ENCODE measurements at places on chromosomes 5 and 9.

DNA sequence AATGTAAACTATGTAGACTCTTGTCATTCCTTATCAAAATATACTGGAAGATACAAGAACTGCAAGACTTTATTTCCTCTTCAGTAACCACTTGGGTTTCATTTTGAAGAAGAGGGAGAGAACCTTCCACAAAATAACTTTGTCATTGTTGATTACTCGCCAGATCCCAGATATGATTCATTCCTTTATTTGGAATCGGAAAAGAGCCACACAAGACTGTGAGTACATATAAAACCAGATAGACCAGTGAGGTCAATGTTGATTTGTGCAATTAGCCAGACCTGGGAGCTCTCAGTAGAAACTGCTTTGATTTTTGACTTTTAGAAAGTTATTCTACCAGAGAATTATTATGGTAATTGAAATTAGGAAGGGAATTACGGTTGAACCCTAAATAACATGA lies 146.1 kb downstream of the TMEM167A start:
- DNase-seq = no peak
- H3K4me1 ChIP-seq = no peaks in the 10 kb centered on the region
- no peak overlapping the region for H3K4me3 ChIP-seq
- no peak overlapping the region for H3K27ac ChIP-seq
- no peaks in the 10 kb centered on the region for H3K36me3 ChIP-seq

DNA sequence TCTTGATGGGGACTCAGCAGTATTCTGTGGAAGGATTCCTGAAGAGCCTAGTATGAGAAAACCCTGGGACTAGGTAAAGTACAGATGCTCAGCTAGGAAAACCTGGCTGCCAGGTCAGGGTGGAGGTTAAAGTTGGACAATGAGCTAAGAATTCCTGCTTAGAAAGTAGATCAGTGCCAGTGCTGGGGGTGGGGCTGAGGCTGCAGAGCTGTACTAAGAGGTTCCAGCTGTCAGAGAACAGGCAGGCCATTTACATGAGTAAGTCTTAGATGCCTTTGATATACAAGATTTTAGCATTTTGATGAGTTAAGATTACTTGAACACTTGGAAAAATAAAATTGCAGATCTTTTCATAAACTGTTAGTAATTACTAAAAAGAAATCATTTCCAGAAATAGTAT lies 332.3 kb upstream of the NUDT12 start:
- DNase-seq = no peak
- no peak overlapping the region for H3K27ac ChIP-seq
- H3K4me3 ChIP-seq = no peak overlapping the region
- no peaks in the 10 kb centered on the region for H3K36me3 ChIP-seq
- no peaks in the 10 kb centered on the region for H3K27me3 ChIP-seq

GRCh38 chr9:128863647-128864046 lies 18.1 kb downstream of the KYAT1 start:
- H3K27ac ChIP-seq = no peak overlapping the region
- H3K4me3 ChIP-seq = no peak overlapping the region
- peaks cover 12% of the 10 kb centered on the region for H3K4me1 ChIP-seq

DNA sequence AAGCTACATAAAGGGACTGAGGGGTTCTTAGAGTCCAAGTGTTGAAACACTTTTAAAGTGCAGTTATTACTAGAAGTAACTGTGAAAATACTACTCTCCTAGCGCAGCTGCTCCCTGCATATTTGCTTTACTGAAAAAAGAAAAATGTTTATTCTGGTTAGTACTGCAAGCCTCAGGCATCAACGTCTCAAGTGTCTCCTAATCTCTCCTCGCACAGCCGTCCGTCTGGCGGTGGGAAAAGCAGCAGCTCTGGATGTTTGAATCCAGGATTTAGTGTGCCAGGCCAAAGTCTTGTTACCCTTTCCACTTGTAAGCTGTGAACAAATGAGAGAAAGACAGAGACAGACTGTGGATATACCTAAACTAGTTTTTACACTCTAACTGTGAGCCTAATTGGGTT lies 31.1 kb downstream of the RORB start:
- H3K4me3 ChIP-seq = no peak overlapping the region
- H3K27ac ChIP-seq = no peak overlapping the region
- peaks cover 4% of the 10 kb centered on the region for H3K27me3 ChIP-seq
- H3K4me1 ChIP-seq = no peaks in the 10 kb centered on the region

- no peak overlapping the region for H3K4me3 ChIP-seq
- no peaks in the 10 kb centered on the region for H3K4me1 ChIP-seq
- H3K36me3 ChIP-seq = no peaks in the 10 kb centered on the region
- H3K27ac ChIP-seq = no peak overlapping the region
- no peaks in the 10 kb centered on the region for H3K27me3 ChIP-seq
Observed at GRCh38 chr5:72920690-72921502, 34.9 kb upstream of the FCHO2 start.

DNA sequence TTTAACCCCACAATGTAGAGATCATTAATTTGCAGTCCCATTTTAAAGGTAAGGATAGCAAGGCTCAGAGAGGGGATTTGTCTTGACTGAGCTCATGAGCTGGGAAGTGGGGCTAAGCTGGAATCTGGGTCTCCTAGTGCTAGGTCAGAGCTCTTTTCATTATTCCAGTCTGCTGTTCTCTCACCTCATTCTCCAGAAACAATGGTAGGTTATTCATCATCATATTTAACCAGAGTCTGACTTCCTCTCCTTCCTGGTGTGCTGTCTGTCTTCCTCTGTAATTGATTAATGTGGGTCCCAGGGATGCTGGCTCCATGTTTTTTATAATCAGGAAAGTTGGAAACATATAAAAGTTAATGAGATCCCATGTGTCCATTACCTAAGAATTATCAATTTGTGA lies 20.6 kb downstream of the C9orf43 start:
- no peak overlapping the region for H3K4me3 ChIP-seq
- no peaks in the 10 kb centered on the region for H3K36me3 ChIP-seq
- H3K27me3 ChIP-seq = no peaks in the 10 kb centered on the region
- DNase-seq = no peak
- no peak overlapping the region for H3K27ac ChIP-seq
- H3K4me1 ChIP-seq = no peaks in the 10 kb centered on the region

GRCh38 chr5:177008716-177009115 lies 2.1 kb upstream of the UIMC1 start:
- peaks cover 15% of the 10 kb centered on the region for H3K36me3 ChIP-seq
- H3K27me3 ChIP-seq = no peaks in the 10 kb centered on the region
- no peak overlapping the region for H3K4me3 ChIP-seq
- H3K27ac ChIP-seq = no peak overlapping the region

GRCh38 chr5:153865016-153865415 lies 173.7 kb downstream of the FAM114A2 start:
- no peaks in the 10 kb centered on the region for H3K4me1 ChIP-seq
- no peak overlapping the region for H3K27ac ChIP-seq
- no peaks in the 10 kb centered on the region for H3K27me3 ChIP-seq
- no peak overlapping the region for H3K4me3 ChIP-seq
- H3K36me3 ChIP-seq = no peaks in the 10 kb centered on the region

GRCh38 chr5:73387601-73388305 lies 60.8 kb downstream of the FOXD1 start:
- no peaks in the 10 kb centered on the region for H3K36me3 ChIP-seq
- no peaks in the 10 kb centered on the region for H3K4me1 ChIP-seq

- no peak overlapping the region for H3K4me3 ChIP-seq
- no peaks in the 10 kb centered on the region for H3K36me3 ChIP-seq
- H3K27me3 ChIP-seq = no peaks in the 10 kb centered on the region
- no peak for DNase-seq
- no peak overlapping the region for H3K27ac ChIP-seq
- H3K4me1 ChIP-seq = no peaks in the 10 kb centered on the region
Observed at GRCh38 chr5:113474100-113474728, 14.0 kb downstream of the MCC start.

- no peaks in the 10 kb centered on the region for H3K36me3 ChIP-seq
- DNase-seq = no peak
- no peak overlapping the region for H3K4me3 ChIP-seq
Observed at GRCh38 chr5:1127959-1128785, 16.3 kb upstream of the SLC12A7 start.

GRCh38 chr5:152673601-152674000 lies 268.5 kb upstream of the NMUR2 start:
- DNase-seq = no peak
- no peaks in the 10 kb centered on the region for H3K27me3 ChIP-seq
- no peak overlapping the region for H3K27ac ChIP-seq
- no peaks in the 10 kb centered on the region for H3K4me1 ChIP-seq
- H3K4me3 ChIP-seq = no peak overlapping the region

DNA sequence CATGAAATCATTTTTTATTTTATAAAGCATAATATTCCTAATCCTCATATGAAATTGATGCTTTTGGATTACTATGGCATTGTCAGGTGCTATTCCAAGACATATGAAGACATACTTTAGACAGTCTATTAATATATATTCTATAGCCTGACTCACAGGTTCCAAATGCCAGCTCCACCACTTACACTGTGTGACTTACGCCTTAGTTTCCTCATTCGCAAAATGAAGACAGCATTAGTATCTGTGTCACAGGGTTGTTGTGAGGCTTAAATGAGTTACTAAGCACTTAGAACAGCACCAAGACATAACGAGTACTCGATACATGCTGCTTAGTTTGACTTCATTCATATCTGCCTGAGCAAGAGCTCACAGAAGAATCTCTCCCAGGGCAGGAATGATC lies 132.2 kb upstream of the PTGER4 start:
- H3K27me3 ChIP-seq = no peaks in the 10 kb centered on the region
- no peak for DNase-seq
- no peak overlapping the region for H3K4me3 ChIP-seq

DNA sequence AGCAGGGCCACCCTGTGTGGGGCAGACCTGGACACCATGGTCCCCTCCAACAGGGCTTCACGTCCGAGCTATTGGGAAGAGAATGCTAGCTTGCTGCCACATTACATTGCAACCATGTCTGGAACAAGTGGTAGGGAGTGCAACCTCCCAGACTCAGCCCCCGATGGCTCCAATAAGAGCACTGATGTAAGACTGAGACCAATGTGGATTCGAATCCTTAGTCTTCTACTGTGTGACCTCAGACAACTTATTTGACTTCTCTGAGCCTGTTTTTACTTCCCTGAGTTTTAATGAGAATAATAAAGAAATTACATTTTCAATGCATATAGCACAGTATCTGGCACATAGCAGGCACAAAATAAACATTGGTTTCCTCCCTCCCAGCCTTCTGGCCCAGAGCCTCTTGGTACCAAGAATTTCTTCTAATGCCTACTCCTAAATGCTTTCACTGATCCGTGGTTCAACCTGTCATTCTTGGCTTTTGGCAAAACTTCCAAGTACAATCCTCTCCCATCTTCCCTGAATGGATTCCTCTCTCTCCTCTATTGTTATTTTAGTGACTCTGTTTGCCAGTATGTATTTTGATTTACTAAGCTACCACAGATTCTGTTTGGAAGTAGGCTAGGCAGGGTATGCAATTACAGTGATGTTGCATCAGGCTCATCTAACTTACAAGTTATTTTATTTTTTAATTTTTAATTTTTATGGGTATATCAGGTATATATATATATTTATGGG lies 34.6 kb upstream of the COL15A1 start:
- no peak for DNase-seq
- no peaks in the 10 kb centered on the region for H3K36me3 ChIP-seq
- H3K4me3 ChIP-seq = no peak overlapping the region
- no peaks in the 10 kb centered on the region for H3K27me3 ChIP-seq
- peaks cover 7% of the 10 kb centered on the region for H3K4me1 ChIP-seq

GRCh38 chr5:144247131-144247530 lies 76.5 kb downstream of the KCTD16 start:
- no peaks in the 10 kb centered on the region for H3K36me3 ChIP-seq
- H3K27me3 ChIP-seq = peaks cover 28% of the 10 kb centered on the region
- no peak overlapping the region for H3K4me3 ChIP-seq
- no peak for DNase-seq

DNA sequence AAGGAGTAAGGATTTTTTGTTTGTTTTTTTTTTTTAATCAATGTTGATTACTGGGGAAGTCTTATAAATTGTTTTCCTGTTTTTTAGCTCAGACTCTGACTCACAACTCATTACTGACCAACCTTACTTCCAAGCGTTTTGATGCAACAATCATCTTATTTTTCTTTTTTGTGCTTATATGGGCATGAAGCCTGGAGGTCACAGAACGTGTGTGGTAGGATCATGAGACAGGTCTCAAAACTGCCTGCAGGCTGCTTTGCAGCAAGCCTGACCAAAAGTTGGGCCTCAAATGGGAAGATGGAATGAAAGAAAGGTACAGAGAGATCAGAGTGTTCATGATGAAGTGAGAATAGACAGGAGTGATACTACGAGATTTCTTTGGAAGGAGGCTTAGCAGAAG lies 38.5 kb downstream of the SNCAIP start:
- H3K27ac ChIP-seq = no peak overlapping the region
- H3K27me3 ChIP-seq = no peaks in the 10 kb centered on the region
- no peaks in the 10 kb centered on the region for H3K36me3 ChIP-seq
- no peak for DNase-seq
- no peaks in the 10 kb centered on the region for H3K4me1 ChIP-seq

DNA sequence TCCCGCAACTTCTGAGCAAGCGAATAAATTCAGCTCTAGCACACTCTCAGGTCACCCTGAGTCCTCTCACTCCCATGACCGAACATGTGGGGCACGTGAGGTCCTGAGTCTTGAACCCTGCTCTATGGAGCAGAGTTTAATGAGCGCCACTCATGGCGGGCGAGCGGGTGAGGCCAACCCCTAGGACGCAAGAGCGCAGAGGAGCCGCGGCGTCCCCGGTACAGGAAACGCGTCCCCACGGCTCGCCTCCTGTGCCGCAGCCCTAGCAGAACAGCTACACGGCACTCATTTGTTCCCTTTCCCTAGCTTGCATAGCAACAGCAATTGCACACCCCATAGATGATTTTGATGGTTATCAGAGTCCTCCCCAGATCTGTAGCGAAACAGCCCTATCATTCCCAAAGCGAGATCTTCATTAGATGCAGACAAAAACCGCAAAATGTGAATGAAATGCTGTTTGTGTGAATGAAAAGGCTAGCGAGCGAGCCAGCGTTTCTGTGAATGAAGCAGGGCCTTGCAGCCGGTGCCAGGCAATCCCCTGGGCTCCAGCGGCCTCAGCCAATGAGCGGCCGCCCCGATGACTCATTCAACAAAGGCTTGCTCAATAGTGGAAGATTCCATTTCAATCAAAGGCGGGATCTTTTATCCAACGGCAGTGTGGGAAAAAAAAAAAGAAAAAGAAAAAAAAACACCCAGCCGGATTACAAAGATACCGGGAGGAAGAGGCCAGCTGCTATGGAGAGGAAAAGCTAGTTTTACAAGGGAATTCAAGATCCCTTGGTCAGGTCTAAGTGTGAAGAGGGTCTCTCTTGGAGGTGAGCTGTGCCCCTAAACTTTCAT lies 1.5 kb upstream of the SHC3 start:
- H3K27me3 ChIP-seq = peaks cover 27% of the 10 kb centered on the region
- H3K27ac ChIP-seq = peak overlapping the region; percentile 64
- no peaks in the 10 kb centered on the region for H3K36me3 ChIP-seq
- DNase-seq = peak; percentile 89

DNA sequence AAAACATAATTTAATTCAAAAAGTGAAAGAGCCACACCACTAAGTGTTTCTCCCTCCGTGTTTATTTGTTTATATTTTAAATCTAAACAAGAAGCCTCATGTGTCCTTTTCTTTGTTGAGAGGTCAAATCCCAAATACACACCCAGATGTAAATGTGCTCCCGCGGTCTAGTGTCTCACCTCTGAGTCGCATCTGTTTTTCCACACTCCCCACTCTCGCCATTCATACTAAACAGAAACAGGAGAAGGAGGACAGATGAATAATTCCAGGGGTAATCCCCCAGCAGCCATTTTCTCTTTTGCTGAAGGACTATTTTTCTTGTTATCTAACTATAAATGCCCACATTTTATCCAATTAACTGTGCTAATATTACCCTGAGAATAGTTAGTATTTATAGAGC lies 361.6 kb upstream of the RIOK2 start:
- H3K4me1 ChIP-seq = peaks cover 16% of the 10 kb centered on the region
- no peak overlapping the region for H3K4me3 ChIP-seq

- peaks cover 14% of the 10 kb centered on the region for H3K4me1 ChIP-seq
- H3K27me3 ChIP-seq = no peaks in the 10 kb centered on the region
- no peak overlapping the region for H3K4me3 ChIP-seq
- peak; percentile 74 for DNase-seq
Observed at GRCh38 chr5:111530298-111530740, 18.0 kb upstream of the STARD4 start.

Data from RWPE2 (cell line).